Eye (tissue), 1 donor: ENCODE measurements at places on chromosomes 11 and 22.
A peak's percentile ranks its signal among the peaks of the same experiment; 100 is the strongest.

- DNase-seq, result no peak
These were observed 52.2 kb upstream of the B3GAT1 start for GRCh38 chr11:134464196-134464595.

DNA sequence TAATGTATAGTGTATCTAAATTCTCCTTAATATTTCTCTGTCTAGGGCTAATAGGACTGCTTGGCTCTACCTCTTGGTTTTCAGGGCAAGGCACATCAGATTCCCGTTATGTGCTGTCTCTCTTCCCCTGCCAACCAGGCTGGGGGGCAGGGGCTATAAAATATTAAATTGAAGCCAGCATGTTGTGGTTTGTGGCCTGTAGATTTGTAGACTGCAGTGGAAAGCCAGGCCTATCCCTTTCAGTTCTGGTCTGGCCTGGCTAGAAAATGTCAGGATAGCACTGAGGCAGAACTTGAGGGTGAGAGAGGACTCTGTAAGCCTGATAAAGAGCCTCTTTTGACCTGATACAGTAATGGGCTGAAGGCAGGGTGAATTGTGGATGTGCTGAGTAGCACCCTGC is 14.4 kb upstream of the GRK2 start:
- no peak for DNase-seq

DNA sequence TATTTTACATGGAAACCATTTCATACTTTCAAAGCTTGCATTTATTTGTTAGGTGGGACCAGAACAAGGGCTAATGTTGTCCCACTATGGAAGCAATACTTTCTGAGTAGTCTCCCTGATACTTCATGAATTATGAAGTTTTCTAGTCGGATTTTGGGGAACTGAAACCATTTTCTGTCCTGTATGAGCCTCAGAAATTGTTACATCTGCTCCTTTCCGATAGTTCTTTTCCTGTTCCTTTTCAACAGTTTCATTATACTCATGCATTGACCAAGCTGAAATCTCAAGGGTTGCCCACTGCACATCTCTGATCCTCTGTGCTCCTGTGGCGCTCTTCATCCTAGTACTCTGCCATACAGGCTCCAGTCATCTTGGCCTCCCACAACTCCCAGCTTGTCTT is 31.5 kb upstream of the GLYATL1 start:
- no peak for DNase-seq

- DNase-seq, result peak; percentile 10
These were observed 60.6 kb downstream of the PPP6R2 start for GRCh38 chr22:50403701-50404101.

DNA sequence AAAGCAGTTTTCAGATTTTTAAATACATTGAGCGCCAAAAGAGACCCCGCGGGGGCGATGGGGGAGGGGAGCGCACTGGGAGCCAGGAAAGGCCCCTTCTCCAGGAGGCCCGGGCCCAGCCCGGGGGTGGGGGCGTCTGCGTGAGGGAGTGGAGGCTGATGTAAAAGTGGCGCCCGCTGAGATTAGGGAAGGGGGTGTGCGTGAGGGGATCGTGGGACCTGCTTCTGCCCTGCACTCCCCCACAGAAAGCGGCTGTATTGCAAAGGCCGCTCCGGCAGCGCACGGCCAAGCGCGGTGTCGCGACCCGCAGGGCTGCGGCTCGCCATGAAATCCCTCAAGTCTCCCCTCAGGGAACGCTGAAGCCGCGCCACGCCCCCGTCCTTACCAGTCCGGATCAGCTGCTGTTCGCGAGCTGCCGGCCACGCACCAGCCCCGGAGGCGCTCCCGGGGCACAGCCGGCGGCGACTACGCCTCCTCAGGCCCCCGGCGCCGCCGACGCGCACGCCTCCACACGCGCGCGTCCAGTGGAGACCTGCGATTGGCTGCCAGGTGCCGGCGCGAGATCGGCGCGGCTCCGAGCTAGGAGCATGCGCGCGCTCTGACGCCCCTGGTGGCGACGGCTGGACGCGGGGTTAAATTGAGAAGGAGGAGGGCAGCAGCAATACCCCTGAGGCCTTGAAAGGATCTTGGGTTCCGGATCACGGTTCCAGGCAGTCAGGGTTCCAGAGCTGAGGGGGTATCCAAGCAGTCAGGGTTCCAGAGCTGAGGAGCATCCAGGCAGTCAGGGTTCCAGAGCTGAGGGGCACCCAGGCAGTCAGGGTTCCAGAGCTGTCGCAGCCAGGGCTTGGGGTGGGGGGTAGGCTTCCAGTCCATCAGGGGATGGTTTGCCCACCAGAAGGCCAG is at the start of gene ZNF280B:
TSS of gene ZNF280B (minus strand) at position 469 of the 903 bp plus-strand sequence. CDS start 19,344 bp downstream, outside the sequence.
- peak; percentile 94 for DNase-seq

DNA sequence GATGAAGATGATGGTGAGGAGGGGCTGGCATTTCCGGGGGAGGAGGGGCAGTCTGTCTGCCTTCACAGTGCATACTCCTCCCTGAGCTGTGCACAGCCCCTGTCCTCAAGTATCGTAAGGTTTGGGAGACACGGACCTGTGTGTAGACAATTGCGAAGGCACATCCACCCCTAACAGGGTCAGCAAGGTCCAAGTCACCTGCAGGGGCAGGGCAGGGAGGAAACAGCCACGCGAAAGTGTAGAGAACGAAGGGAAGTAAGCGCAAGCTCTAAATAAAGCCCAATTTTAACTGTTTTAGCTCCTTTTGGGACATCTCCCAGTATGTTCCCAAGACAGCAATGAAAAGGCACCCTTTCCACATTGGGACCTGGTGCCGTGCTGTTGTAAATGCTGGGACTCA is 448.2 kb downstream of the TBC1D22A start:
- no peak for DNase-seq

DNA sequence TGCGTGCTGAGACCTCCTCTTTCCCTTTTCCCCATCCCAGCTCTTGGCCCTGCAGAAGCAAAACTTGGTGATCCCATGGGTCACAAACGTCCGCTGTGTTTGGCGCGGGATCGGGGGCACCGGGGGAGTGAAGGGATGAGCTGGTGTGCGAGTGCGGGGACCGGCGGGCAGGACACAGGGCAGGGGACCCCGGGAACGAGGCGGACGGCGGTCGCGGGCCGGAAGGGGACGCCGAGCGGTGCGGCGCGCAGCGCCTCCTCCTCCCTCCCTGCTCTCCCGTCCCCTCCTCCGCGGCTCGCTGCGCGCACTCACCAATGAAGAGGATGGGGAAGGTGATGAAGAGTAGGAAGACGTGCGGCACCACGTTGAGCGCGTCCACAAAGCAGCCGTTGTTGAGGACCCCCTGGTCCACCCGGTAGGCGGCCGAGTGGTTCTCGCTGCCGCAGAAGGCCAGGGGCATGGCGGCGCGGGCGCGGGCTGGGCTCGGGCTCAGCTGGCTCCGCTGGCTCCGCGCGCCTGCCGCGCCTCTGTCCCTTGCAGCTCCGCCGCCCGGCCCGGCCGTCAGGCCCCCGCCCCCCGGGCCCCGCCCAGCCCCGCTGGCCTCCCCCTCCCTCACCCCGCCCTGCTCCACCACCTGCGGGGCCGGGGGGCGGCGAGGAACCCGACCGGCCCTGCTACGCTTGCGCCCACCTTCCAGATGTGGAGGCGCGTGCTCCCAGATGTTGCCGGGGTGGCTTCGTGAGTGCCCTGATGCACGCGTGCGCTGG is at the start of gene ABCC8:
TSS of gene ABCC8 (minus strand) at position 529 of the 767 bp plus-strand sequence. CDS start at position 460, 69 bp downstream.
- DNase-seq, result peak; percentile 66
